ENCODE measurements at places on chromosomes 16 and 17.

DNA sequence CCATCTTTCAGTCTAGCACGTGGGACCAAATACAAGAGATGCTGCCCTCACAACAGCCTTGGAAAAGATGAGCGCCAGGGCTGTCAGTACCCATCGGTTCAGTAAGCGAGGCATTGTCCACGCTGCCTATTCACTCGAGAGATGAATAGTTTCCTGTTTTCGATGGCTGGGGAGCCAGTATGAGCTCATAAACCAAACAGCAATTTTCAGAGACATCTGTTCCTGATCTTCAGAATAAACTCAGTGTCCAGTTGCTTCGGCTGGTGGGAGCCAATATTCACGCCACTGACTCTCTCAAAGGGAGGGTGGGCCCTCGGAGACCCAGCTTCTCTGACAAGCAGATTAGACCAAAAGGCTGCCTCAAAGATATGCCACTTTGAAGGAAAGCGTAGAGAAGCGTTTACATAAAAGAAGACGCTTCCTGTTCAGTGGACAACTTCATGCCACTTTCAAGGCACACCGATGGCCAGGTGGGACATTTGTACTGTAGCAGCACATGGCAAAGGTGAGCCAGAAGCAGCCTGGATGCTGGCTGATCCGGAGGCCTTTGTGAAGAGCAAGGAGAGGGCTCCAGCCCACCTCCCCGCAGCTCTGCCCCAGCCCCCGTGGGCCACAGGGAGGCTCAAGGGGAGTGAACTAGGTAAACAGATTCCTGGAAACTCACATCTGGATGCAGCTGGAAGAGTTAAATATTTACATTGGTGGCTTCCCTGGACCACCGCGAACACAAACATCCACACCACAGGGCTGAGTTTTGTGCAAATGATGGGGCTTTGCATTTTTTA, 6.0 kb downstream of the TIMM22 start:
- peak; percentile 52 for DNase-seq

- DNase-seq = no peak
These were observed 136.3 kb downstream of the NLK start for GRCh38 chr17:28178800-28179199.

DNA sequence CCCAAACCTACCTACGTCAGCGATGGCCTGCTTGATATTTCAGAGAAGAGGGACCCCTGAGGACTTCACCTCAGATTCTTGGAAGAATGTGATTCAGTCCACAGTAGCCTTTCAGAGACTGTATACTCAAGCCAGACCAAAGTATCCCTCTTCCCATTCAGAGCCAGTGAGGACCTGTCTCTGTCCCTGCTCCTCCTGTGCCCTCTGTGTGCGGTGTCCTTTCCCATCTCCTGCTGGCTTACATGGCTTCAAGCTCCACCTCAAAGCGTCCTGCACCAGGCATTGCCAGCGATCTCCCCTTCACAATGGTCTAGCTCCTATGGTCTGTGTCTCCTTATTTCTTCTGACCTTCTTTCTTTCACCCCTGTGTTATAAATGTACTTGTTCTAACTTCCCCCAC, 39.5 kb upstream of the HLF start:
- DNase-seq = no peak

- DNase-seq = no peak
These were observed 5.2 kb downstream of the SMCR8 start for GRCh38 chr17:18320301-18320700.

- no peak for DNase-seq
These were observed 579.3 kb downstream of the TOX3 start for GRCh38 chr16:51967646-51968045.

DNA sequence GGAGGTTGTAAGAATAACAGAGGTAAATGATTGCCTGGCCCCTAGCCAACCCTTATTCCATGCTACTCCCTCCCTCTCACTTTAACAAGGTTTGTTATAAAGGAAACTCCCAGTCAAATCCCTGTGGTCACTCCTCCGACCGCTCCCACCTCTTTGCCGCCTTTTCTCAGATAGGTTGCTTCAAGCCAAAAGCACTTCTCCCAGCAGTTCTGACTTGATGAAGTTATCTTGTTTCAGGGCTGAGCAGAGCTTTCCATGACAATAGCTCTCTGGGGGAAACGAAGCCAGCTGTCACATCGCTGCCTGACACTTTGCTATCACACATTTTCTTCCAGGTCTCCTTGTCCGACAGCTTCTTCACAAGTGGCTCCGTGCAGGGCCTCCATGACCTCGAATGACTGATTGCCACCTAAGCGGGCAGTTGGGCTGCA, 278.6 kb downstream of the HAPSTR1 start:
- DNase-seq = no peak

GRCh38 chr16:58589326-58589905, 40.2 kb downstream of the CNOT1 start:
- DNase-seq = peak; percentile 34

DNA sequence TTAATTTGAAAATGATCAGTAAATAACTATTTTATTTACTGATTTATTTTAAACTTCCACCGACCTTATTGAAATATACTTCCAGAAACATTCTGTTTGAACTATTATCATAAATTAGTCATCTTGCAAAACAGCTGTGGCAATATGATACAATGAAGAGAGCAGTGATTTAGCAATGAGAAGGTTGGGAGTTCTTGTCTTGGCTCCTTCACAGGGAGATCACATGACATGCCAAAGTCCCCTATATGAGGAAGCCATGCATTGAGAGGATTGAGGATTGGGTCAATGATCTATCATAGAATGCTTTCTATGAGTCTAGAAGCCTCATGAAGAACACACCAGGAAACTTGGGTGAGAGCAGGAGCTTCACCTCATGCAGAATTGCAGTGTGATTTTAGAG, 222.7 kb downstream of the LGALS9B start:
- DNase-seq = no peak

GRCh38 chr16:51733181-51733580, 582.1 kb upstream of the SALL1 start:
- DNase-seq = no peak

- DNase-seq = no peak
These were observed 197.4 kb downstream of the SPECC1 start for GRCh38 chr17:20206591-20206990.

DNA sequence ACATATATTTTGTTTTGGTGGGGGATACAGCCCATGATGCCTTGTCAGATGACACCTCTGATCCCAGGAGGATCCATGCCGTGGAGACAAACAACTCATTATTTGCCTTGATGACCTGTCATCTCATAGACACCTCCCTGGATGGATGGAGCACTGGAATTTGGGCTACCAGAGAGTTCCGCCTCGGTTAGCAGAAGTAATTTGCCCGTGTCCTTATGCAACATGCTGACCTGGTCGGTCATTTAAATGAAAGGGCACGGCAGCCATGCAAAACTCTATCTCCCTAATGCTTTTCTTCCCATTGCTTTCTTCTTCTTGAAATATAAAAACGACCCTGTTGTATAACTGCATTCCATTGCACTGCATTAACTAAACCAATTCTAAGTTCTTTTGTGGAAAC, 145.3 kb downstream of the GRIN2A start:
- DNase-seq = no peak

DNA sequence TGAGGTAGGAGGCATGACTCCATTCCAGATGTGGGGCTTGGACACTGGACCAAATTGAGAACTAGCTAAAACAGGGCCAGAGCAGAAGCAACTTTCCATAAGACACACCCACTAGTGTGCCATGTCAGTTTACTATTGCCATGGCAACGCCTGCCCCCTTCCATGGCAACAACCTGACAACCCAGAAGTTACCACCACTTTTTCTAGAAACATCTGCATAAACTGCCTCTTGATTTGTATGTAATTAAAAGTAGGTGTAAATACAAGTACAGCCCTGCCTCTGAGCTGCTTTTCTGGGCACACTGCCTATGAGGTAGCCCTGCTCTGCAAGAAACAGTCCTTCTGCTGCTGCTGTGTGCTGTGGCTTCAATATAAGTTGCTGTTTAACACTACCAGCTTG, 19.5 kb upstream of the SCNN1B start:
- no peak for DNase-seq

GRCh38 chr17:15456972-15457722, 10.3 kb downstream of the CDRT4 start:
- peak; percentile 88 for DNase-seq

- no peak for DNase-seq
These were observed 4.6 kb downstream of the PRSS21 start for GRCh38 chr16:2821487-2822157.

GRCh38 chr17:62160816-62161215, 95.7 kb upstream of the MED13 start:
- no peak for DNase-seq

- DNase-seq = no peak
These were observed 126.6 kb downstream of the ASIC2 start for GRCh38 chr17:33166472-33166871.

GRCh38 chr17:40427002-40427491, 9.4 kb upstream of the TOP2A start:
- no peak for DNase-seq

DNA sequence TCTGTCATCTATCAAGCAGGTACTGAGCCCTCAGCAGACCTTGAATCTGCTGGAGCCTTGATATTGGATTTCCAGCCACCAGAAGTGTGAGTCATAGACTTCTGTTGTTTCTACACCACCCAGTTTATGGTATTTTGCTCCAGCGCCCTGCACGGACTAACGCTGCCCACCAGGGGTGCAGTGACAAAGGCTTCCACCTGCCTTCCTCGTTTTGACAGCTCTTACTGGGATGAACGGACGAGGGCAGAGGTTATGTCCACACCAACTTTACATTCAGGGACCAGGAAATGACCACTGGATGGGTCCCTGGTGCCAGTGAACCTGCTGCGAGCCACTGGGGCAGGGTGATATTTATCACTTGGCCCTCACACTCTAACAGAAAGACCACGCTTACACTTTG, 66.6 kb upstream of the CBX4 start:
- DNase-seq = no peak

- DNase-seq = no peak
These were observed 103.4 kb upstream of the TOX3 start for GRCh38 chr16:52650318-52650717.

GRCh38 chr17:70422862-70423261, 253.5 kb downstream of the KCNJ2 start:
- DNase-seq = no peak

DNA sequence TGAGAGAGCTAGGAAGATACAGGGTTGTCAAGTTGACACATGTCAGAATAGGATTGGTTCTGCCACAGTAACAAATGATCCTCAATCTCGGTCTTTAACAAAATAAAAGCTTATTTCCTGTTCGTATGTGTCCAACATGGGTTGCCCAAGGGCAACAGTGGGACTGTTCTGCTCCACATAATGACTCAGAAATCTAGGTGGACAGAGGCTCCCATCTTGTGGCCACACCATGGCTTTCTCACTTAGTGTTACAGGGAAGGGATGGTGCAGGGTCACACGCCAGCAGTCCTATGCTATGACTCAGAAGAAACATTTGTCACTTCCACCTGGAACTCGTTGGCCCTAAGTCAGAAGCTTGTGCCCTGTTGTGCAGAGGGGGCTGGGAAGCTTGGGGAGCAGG, 364.9 kb downstream of the SNX29 start:
- no peak for DNase-seq

DNA sequence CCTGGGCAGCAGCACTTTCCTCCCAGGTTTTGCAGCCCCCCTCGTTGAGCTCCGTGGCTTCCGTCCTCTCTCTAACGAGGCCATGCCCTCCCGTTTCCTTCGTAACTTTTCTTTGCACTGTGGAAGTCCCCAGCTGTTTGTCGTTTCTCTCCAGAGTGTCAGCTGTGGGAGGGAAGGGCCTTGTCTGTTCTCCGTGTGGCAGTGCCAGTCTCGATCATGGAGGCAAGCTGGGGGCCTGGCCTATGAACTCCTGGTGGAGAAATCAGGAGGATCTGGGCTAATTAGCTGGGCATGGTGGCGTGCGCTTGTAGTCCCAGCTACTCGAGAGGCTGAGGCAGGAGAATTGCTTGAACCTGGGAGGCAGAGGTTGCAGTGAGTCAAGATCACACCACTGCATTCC, 28.3 kb downstream of the TBCD start:
- no peak for DNase-seq

DNA sequence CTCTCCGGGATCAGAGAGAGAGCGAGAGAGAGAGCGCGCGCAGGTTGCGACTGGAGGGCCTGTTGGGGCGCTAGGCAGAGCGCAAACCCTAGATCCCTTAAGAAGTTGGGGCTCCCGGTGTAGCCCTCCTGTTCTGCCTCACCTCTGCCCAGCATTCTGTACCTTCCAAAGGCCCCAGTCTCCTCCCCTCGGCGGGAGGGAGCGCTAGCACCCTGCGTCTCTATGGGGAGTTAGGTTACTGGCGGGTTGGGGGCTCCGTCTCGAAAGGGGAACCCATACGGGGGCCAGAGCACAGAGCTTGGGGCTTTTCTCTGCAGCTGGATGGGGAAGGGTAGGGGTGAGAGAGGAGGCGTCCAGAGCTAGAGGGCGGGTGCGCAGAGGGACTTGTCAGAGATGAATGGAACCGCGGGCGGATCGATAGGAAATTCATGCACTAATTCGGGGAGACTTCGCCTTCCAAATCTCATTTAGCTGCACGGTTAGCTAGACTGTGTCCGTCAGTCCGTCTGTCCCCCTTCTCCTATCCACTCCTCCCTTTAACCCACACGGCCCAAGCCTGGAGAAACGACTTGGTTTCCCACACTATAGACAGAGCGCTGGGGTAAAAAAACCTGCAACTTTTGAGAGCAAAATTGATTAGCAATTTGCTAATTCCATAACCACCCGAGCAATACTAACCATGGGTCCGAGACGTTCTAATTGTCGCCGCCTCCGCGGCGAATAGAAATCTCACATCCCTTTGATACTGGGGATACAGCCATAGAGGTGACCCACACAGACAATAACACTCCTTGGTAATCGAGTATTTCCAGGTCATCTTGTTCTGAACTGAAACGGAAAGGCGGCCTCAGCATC, 693 bp upstream of the HOXB4 start:
- no peak for DNase-seq

- DNase-seq = no peak
These were observed 32.1 kb downstream of the TOM1L1 start for GRCh38 chr17:54932711-54933110.

DNA sequence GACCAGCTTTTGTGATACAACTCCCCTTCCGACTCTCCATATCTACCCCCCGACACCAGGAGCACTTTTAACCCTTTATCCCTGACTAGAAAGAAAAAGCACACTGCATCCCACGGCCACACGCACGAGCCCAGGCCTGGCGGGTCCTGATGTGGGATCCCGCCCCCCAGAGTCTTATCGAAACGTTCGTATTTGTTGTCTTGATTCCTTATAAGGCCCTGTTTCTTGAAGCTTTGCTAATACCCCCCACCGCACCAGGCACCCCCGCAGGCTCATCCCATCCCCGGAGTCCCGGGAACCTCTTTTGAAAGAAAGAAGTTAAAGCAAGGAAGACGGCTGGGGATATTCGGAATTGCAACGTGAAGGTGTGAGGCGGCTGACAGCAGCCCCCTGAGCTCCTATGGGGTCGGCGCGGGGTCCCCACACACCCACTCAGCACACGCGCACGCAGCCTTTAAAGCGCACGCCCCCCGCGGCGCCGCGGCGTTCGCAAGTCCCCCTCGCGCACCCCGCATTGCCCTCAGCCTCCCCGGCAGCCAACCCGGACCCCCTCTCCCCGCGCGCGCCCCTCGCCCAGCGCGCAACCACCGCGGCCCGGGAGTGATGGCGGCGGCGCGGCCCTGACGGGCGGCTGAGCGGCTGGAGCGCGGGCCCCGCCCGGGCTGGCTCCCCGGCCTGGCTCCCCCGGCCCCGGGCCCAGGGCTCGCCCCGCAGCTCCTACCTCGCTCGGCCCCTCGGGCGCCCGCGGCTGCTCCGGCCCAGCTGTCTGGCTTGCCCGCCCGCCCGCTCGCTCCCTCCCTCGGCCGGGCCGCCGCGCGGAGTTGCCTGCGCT, 448 bp downstream of the STAT5B start:
- DNase-seq = no peak
